ENCODE measurements at places on chromosomes 1 and 21. TPM values are rescaled to one million over a fixed set of nuclear protein-coding genes. Genes with fewer than 3 reads are reported as not detected.

The CDCA8 gene
- total RNA-seq, result not detected

The TNFRSF1B gene
- total RNA-seq, result 14.0 TPM

GRCh38 chr1:33358114-33358794, 37.4 kb upstream of the A3GALT2 start:
- DNase-seq, result no peak

GRCh38 chr21:33244082-33244778, 14.5 kb downstream of the IFNAR2 start:
- no peak for DNase-seq

DNA sequence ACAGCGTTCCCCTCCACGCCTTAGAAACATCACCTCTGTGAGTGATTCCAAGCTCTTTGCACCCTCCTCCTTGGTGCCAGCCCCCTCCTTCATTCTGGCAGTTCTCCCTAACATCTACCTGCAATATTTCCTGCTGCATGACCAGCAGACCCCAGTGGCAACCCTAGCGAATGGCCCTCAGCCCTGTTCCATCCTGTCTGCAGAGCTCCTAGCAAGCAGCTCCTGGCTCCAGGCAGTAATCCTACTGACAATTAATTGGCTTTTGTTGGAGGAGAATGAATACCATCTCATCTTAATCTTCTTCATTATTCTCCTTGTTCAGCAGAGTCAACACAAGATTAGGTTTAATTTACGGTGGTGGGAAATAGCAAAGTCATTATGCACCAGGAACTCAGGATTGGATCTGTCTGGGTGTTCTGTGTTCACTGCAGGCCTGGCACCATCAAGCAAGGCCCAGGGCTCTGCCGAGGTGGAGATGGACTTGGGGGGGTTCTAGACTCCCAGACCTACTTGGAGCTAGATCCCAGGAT, 12.4 kb downstream of the FBXO2 start:
- DNase-seq, result no peak

- DNase-seq, result peak; percentile 41
These were observed 17.4 kb downstream of the LDLRAP1 start for GRCh38 chr1:25560788-25561187.

DNA sequence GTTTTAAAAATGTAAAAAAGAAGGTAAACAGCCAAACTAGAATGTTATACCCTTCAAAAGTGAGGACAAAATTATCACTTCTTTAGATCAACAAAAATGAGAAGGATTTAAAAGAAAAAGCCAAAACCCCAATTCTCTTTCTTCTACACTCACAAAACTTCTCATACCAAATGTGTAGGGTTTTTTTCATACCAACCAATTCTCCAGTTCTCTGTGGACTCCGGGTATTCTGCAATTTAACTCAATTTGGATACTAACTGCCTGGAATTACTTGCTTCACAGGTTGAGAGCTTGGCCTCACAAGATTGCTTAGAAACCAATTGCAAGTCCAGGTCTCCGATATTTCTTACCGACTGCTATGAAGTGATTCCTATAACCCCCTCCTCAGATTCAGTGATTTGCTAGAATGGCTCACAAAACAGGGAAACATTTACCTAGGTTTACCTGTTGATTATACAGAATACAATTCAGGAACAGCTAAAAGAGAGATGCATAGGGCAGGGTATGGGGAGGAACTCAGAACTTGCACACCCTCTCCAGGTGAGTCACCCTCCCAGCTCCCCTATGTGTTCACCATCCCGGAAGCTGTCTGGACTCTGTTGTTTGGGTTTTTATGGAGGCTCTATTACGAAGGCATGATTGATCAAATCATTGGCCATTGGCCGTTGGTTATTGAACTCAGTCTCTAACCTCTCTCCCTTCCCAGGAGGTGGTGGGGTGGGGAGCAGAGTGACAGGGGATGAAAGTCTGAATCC, 67.1 kb downstream of the CAMTA1 start:
- DNase-seq, result no peak

GRCh38 chr1:216961516-216961915, 238.3 kb upstream of the ESRRG start:
- DNase-seq, result no peak

The AQP10 gene
- total RNA-seq, result not detected

DNA sequence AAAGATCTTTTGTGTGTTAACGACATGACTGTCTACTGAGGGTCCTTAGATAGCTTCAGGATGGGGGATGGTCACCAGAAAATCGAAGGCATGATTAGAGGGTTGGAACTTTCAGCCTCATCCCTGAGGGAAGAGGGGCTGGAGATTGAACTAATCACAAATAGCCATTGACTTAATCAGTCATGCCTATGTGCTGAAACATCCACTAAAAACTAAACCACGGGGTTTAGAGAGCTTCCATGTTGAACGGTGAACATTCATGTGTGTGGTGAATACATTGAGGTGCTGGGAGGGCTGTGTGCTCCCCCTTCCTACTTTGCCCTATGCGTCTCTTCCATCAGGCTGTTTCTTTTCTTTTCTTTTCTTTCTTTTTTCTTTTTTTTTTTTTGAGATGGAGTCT, 17.0 kb downstream of the RBP7 start:
- DNase-seq, result no peak

The DISP3 gene
- total RNA-seq, result 0.96 TPM

The DNALI1 gene
- 2.9 TPM for total RNA-seq

GRCh38 chr1:19559641-19560040, 74.3 kb upstream of the CAPZB start:
- no peak for DNase-seq

- no peak for DNase-seq
These were observed 16.5 kb downstream of the SPOCD1 start for GRCh38 chr1:31799196-31799894.

- DNase-seq, result no peak
These were observed 342.8 kb downstream of the NCAM2 start for GRCh38 chr21:21341041-21341440.

DNA sequence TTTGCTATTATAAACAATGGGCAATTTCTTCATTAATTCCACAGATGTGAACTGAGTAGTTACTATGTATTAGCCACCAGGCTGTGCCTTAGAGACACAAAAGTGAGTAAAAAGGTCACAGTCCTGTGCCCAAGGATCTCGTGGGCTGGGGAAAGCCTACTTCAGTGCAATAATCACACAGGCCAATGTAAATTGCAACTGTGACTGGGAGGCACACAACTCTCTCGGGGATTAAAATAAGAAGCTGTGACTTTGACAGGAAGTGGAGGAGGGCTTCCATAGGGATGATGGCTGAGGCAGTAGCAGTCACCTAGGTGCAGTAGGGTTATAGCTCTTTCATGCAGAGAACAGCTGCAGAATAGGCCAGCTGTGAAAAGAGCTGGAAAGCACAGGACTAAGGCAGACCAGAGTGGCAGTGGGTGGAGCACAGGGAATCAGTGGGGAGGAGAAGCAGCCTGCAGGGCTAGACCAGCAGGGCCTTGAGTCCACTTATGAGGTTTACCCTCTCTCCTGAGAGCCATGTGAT, 121.9 kb downstream of the MAB21L3 start:
- DNase-seq, result no peak

The SPTA1 gene
- total RNA-seq, result 3.9 TPM

The SYT14 gene
- total RNA-seq, result 3.9 TPM

DNA sequence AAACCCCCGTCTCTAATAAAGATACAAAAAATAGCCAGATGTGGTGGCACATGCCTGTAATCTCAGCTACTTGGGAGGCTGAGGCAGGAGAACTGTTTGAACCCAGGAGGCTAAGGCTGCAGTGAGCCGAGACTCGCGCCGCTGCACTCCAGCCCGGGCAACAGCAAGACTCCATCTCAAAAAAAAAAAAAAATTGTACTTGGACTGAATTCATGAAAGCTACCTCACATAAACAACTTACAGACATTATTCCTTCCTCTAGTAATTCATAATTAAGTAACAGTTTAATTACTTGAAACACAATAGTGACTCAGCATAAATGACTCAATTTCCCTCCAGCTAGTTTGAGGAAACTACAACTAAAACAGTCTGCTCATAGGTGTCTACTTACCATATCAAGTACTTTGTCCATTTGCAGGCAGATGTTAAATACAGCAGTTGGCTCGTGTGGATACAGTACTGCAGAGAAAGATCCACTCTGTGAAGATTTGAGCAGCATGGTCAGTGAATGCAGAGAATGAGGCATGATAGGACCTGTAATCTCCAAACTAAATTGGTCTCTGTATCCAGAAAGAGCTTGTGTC, 9.4 kb downstream of the DONSON start:
- DNase-seq, result no peak

- DNase-seq, result no peak
These were observed 9.2 kb upstream of the TNFRSF1B start for GRCh38 chr1:12157366-12158231.

The SELL gene
- 3.1 TPM for total RNA-seq

GRCh38 chr1:111442457-111442856, 6.6 kb downstream of the WDR77 start:
- DNase-seq, result no peak

DNA sequence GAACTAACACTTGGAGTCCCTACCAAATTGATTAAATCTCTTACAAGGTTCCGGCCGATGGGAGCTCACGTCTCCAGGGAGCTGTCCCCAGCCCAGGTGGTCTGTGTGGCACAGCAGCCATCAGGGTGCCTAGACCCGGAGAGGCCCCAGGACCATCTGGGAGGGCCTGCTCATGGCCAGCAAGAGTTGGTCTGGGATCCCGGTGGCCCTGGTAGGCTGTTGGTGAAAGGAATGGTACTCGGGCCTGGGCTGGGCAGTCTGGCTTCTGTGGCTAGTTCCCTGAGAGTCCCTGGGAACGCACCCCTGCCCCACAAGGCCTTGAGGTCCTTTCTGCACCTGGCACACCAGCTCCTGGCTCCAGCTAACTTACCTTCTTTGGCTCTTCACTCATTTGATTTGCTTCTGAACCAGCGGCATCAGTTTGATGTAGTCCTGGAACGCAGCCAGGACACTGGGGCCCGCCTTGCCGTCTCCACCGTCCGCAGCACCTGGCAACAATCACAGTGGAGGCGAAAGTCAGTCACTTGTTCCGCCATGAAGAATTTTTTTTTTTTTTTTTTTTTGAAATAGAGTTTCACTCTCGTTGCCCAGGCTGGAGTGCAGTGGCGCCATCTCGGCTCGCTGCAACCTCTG, 62.5 kb downstream of the SCCPDH start:
- DNase-seq, result no peak

GRCh38 chr1:12125422-12126355, 41.1 kb upstream of the TNFRSF1B start:
- no peak for DNase-seq

The SYCP1 gene
- 2.4 TPM for total RNA-seq

The FAM177B gene
- not detected for total RNA-seq

- DNase-seq, result peak; percentile 33
These were observed 136.0 kb upstream of the KLHDC7A start for GRCh38 chr1:18344755-18345154.

DNA sequence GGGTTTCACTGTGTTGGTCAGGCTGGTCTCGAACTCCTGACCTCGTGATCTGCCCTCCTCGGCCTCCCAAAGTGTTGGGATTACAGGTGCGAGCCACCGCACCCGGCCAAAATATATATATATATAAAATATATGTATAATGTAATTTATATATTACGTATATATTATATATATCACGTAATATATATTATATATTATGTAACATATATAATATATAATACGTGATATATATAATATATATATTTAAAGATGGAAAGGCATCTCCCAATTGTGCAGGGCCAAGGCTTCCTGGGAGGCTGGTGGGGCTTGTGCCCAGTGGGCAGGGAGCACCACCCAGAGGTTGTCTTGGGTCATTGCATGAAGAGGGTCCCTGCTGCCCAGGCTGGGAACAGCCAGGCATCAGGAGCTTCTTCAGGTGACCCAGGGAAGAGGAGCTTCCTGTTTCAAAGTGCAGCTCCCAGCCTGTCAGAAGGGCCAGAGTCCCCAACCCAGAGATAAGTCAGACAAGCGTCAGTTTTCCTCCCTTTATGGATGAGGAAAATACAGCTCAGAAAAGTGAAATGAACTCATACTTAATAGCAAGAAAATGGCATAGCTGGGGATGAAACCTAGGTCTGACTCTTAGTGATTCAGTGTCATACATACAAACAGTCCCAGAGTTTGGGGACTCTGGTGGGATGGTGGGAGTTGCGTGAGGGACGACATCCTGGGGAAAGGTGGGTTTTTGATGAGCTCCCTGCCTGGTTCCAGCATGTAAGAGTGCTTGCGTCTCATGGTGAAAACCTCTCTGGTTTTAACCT, 12.0 kb downstream of the UBE2Q1 start:
- DNase-seq, result peak; percentile 40

DNA sequence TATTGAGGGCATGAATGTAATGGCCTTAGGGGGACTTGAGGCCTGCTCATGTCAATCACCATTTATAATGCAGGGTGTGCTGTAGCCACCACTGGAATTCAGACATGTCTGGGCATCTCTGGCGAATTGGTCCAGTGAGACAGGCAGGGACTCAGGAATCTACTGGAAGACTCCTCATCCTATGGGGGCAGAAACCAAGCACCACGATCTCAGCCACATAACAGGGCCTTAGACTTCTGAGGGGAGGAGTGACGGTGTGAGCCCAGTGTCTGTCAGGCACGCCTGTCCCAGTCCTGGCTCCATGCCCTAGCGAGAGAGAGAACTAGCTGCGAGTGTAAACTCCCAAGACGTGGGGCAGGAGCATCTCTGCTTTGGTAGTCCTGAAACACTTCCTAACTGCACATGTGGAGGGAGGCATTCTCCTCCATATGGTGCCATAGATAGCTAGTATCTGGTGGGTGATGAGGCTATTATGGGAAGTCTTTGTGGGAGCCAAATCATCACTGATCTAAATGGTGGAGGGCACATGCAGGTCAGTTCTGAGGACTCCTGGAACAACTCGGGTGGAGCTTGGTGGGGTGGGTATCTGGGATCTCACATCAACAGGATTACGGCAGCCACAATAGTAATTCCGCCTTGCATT, 29.8 kb upstream of the KIAA0040 start:
- no peak for DNase-seq

- no peak for DNase-seq
These were observed 22.7 kb upstream of the BECN2 start for GRCh38 chr1:241934866-241935265.

The CFAP126 gene
- total RNA-seq, result not detected

DNA sequence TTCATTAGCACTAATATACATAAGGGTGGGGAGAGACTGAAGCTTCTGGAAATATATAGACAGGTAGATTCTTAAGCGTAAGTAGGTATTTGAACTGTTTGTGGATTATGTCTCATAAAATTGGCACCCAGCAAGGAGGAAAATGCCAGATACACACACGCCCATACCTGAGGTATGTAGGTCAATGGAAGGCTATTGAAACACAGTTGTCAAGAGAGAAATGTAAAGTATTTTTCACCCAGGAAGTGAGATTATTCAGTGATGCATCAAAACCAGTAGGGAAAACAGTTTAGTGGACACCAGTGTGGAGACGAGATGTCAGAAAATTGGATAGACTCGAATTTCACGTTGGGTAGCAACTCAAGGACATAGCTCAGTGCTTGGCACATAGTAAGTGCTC, 4.7 kb upstream of the RSPH1 start:
- no peak for DNase-seq

The LINGO4 gene
- total RNA-seq, result 0.96 TPM

GRCh38 chr1:46478721-46479485, 10.7 kb upstream of the DMBX1 start:
- no peak for DNase-seq

Data from umbilical cord (tissue), 2 donors.